Activated CD8-positive, alpha-beta memory T cell treated with anti-CD3 and anti-CD28 coated beads, Interleukin-2, amount 50 U/mL, for 4 hours (primary cell): ENCODE measurements at places on chromosomes 1 and 21.

GRCh38 chr1:234114648-234115307, 210.3 kb downstream of the SLC35F3 start:
- no peak for DNase-seq

- no peak for DNase-seq
Measured at GRCh38 chr1:33609739-33610138, 137.3 kb downstream of the ZSCAN20 start.

DNA sequence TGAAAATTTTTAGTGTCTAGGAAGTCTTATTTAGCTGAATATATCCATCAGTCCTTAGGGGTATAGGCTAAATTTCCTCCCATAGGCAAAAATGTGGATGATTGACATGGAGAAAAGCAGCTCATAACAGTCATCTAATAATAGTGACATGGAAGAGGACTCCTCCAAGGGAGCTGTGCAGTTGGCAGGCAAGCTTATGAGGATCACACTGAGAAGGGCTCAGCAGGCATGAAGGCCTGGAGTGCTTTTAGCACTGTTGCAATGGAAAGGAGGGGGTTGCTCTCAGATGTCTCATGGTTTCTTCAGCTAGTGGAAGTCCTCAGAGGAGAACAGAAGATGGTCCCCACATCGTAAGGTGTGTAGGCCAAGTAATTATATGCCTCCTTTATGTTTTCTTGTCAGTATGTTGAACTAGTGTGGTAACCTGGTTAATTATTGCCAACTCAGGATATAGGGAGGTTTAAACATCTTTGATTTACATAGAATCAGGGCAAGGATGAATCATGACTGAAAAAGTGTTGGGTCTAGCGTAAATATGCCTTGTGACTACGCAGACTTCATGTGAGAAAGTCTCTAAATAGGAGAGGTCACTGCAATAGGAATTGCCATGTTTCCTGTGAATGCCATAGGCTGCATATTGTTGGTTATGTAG, 18.9 kb downstream of the VN1R5 start:
- DNase-seq: no peak

DNA sequence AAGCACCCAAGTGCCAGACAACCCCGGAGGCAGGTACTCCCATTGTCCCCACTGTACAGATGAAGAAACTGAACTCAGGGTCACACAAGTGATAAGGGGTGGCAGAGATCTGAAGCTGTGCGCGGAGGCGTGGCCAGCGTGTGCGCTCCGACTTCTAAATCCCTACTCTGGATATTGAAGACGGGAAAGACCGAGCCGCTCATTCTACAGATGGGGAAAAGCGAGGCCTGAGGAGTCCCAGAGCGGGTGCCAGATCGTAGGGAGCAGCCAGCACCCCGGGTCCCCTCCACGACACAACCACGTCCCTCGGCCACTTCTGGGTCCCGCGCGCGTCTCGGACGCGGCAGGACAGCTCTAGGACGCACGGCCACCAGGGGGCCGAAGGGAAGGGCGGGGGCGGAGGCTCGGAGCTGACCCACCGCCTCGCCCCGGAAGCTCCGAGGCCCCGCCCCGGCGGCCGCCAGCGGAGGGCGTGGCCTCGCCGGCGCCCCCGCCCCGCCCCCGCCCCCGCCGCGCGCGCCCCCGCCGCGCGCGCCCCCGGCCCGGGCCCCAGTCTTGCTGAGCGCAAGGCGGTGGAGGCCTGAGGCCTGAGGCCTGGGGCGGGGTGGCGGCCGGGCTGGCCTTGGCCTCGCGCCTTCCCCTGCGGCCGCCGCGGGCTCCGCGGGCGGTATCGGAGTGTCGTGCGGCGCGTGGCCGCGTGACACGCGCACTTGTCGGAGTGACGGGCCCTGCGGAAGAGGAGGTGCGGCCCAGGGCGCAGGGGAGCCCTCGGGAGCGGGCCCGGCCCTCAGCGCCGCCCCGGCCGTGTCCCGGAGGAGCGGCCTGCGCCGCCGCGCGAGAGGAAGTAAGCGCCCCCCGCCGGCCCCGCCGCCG, at the start of gene H6PD:
H6PD (plus strand) TSS at position 552 of the 873 bp plus-strand sequence. CDS start 10,161 bp downstream, outside the sequence.
- DNase-seq: peak; percentile 70

DNA sequence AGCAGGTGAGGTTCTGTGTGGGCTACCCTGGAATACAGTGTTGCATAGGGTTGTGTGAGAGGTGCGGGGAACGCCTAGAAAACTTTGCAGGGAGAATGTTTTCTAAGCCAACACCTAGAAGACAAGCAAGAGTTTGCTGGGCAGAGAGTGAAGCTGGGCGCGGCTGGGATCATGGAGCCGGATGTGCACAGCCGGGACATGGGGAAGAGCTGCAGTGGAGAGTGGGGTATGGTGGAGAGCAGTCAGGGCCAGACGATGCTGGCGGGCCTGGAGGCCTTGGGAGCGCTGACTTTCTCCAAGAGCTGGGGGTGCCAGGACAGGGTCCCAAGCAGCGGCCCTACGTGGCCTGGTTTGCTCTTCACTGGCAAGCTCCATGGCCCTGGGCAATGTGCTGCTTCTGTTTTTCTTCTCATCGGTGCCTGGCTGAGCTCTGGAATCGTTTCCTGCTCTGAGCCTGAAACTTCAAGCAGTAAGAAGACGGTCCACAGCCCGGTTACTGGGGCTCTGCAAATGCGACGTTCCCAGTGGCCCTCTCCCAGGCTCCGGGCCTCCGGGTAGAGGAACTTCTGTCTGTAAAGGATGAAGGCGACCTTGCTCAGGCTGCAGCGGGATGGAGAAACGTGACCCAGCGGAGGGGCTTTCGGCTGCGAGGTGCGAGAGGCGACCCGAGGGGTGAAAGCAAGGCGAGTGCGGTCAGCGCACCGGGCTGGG, 51.9 kb upstream of the CD34 start:
- peak; percentile 16 for DNase-seq

GRCh38 chr1:151509350-151510019, 1.7 kb upstream of the CGN start:
- no peak for DNase-seq
